Mucosa of descending colon (tissue), 3 donors: ENCODE measurements at places on chromosomes 7 and 10. TPM values are rescaled to one million over a fixed set of nuclear protein-coding genes. Genes with fewer than 3 reads are reported as not detected.
A peak's percentile ranks its signal among the peaks of the same experiment; 100 is the strongest.

- DNase-seq: no peak
These were observed 160.5 kb downstream of the SND1 start for GRCh38 chr7:127812540-127812939.

DNA sequence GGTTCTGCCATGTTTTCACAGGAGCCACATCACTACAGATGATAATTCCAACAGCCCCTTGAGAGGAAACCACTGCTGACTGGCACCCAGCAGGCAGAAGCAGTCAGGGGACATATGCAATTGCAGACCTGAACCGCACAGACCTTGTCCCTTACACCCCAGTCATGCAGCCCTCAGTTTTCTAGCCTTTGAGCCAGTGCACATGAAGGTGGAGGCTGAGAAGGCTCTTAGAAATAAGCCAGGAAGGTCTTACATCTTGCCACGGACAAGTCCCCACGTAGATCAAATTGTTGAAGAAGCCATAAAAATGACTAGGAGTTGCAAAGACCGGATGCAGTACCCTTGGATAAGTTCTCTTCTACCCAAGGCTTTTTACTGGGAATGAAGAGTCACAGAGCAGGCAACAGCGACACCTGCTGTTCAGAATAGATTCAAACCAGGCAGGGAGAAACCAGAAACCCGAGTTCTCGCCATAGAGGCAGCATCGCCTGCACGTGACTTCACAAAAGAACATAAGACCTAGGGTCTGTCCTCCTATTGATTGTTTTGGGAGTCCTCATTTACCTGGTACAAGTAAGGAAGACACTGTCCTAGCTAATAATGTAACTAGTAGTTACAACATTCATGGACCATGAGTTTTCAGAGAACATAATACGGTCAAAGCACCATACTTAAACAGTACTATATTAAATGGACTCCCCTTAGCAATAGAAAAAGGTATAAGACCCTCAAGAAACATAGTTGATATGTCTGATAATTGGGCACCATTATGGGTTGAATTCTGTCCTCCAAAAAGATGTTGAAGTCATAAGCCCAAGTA is 11.1 kb downstream of the STEAP1B start:
- DNase-seq: peak; percentile 59

- no peak for DNase-seq
These were observed 29.1 kb downstream of the MKX start for GRCh38 chr10:27716521-27716920.

GRCh38 chr7:130393101-130393561 is 12.8 kb downstream of the CPA1 start:
- DNase-seq: no peak

- DNase-seq: peak; percentile 37
These were observed 95.0 kb upstream of the AGBL3 start for GRCh38 chr7:134891262-134891695.

NKX1-2 gene
- total RNA-seq: not detected

CDK5 gene
- 8.3 TPM for total RNA-seq
